ENCODE measurements at places on chromosomes 7 and 10.
A peak's percentile ranks its signal among the peaks of the same experiment; 100 is the strongest.

DNA sequence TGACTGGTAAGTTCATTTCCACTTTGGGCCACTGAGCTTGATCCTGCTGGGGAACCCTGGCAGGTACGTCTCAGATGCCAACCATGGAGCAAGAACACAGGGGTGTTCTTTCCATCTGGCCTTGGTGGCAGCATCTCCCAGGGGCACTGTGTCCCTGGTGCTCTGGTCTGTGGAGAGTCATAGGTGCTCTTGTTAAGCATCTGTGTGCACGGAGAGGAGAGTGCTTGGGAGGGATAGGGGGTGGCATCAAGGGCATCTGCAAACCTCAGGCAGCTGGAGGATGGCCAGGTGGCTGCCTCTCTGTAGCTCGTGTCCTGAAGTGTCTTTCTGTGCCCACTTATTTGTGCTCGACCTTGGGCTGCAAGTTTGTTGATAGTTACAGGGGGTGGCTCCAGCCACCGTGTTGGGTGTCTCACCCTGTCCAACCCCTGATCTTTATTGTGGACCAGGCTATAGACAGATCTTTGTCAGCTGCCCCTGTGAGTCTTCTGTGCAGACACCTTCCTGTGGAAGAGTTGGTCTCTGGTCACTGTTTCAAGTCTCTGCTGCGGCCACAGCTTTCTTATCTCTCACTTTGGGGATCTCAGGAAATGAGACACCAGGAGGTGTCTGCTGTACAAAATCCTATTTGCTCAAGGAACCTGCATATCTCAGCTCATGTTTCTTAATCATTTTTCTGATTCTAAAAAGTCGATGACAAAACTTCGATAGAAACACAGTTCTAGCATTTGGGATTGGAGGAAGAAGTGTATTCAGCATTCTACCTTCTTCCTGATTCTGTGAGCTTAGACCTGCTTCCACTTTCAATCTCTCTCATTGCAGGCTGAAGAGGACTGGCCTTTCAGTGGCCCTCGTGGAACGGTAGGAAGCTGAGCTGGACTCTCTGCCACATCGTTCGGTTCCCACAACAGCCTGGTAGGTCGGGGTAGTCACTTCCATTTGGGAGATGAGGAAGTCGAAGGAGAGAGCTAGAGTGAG lies 17.2 kb upstream of the GIMAP8 start:
- DNase-seq = no peak

GRCh38 chr10:5596611-5597341 lies 69.6 kb downstream of the ASB13 start:
- DNase-seq = no peak

DNA sequence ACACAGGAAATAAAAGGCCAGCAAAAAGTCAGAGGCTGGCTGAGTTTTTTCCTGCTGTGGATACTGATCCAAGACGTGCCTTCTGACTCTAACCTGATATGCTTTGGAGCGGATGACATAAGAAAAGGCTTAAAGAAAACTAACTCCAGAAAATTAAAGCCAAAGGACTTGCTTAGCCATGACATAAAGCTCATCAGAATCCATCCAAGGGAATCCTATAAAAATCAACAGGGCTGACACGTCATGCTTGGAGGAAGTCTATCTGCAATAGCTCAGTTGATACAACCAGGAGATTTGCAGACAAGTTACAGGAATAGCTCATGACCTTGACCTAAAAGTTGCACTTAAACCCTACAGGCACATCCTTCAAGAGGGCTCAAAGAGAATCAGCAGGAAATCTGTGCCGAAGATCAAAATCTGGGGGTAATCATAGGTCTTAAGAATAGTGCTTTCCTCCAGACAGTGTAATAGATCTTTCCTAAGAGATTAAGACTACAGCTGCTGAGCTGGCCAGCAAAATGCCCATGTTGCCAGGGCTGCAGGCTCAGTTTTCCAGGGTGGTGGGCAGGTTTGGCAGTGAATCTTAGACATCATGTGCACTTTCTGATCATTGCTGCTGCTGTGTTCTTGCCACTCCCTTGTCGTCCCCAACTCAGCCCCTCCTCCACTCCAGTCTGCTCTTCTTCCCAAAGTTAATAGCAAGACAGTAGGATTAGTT lies 111.5 kb upstream of the SVIL start:
- DNase-seq = no peak

GRCh38 chr7:98562871-98563495 lies 54.1 kb upstream of the NPTX2 start:
- no peak for DNase-seq

- DNase-seq = peak; percentile 4
Observed at GRCh38 chr7:24227603-24228359, 56.2 kb upstream of the NPY start.

- DNase-seq = no peak
Observed at GRCh38 chr10:97842656-97843280, 6.9 kb upstream of the GOLGA7B start.

- DNase-seq = no peak
Observed at GRCh38 chr7:75889223-75889825, 10.5 kb downstream of the RHBDD2 start.

GRCh38 chr10:2020836-2021235 lies 283.5 kb upstream of the ADARB2 start:
- DNase-seq = no peak

GRCh38 chr10:101386659-101387259 lies 32.8 kb downstream of the BTRC start:
- DNase-seq = no peak

DNA sequence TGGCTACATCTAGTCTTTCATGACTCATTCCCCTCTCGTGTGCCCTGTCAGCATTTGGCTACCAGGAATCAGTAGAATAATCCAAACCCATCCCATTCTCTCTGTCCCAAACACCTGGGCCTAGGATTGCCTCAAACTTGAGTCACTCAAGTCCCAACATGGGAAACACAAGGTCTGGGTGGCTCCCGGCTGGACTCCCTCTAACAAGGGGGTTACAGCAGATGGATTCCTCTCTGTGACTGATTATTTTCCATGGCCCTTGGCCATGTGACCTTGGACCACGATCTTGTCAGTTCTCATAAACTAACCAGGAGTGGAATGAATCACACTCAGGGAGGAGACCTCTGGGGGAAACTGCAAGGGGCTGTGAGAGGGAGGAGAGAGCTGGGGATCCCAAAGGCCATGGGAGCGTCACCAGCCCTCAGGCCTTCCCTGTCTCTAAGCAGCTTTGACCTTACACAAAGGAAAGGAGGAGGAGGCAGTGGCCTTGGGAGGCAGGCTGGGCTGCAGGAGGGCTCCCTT lies 533.1 kb downstream of the KCNMA1 start:
- no peak for DNase-seq

DNA sequence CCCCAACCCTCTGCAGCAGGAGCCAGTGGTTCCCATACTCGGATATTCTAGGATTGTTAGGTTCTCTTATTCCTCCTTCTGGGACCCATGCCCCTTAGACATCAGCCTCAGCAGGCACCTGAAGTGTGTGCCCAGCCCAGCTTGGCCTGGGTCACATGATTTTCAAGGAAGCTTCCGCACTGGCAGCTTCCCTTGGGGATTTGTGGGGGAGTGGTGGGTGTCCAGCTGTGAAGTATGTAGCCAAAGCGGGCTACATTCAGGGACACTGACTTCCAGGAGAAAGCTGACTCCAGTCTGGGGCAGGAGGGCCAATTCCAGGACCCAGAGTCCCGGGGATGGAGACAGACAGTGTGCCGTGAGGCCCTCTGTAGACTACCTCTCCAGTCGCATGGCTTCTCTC lies 1.3 kb downstream of the LDB1 start:
- no peak for DNase-seq

DNA sequence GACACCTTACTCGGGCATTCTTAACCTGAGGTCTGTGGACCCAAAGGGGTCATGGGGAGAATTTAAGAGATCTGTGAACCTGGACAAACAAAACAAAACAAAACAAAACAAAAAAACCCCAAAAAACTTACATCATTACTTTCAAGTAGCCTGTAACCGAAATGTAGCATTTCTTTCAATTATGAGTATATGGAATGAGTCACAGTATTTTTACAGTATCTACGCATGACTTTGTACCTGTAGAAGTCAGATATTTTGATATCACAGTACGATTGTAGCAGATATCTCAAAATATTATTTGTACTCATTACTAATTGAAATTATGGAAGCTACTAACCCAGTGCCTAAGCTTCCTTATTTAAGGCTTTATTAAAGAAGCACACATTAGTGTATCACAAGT lies 210.2 kb downstream of the JAZF1 start:
- no peak for DNase-seq

DNA sequence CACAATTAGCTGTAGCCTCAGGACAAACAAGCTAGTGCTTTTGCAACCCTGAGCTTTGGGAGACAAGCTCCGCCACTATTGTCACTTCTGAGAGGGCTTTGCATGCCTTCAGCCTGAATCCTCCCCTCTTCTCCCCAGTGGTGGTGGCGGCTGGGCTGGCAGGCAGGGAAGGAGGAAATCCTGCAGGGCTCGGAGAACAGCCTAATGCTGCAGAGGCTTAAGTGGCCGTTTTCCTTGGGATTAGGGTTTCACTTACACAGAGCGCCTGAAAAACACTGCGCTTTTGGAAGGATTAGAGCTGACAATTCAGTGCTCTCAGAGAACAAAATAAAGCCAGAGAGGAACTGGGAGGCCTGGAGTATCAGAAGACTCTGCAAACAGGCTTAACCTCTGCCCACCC lies 71.3 kb downstream of the PAX2 start:
- no peak for DNase-seq

- DNase-seq = no peak
Observed at GRCh38 chr7:41107938-41108448, 594.9 kb downstream of the INHBA start.

GRCh38 chr10:44300666-44301649 lies 83.9 kb downstream of the CXCL12 start:
- no peak for DNase-seq

GRCh38 chr7:142646386-142647140 lies 102.7 kb upstream of the PRSS1 start:
- no peak for DNase-seq

DNA sequence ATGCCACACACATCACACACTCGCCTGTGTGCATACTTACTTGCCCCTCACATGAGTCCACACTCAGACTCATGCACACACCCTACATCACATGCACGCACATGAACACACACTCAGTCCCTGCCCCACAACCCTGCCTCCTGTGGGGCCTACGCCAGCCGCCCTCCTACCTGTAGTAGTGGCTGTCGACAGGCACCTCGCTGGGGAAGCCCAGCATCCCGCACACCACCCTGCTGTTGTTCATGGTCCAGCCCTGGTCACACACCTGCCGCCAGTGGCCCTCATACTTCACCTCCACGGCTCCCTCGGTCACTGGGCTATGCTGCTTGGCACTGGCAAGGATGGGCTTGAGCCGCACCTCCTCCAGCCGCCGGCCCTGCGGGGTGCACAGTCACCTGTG lies 7.2 kb downstream of the LOXL4 start:
- DNase-seq = no peak

DNA sequence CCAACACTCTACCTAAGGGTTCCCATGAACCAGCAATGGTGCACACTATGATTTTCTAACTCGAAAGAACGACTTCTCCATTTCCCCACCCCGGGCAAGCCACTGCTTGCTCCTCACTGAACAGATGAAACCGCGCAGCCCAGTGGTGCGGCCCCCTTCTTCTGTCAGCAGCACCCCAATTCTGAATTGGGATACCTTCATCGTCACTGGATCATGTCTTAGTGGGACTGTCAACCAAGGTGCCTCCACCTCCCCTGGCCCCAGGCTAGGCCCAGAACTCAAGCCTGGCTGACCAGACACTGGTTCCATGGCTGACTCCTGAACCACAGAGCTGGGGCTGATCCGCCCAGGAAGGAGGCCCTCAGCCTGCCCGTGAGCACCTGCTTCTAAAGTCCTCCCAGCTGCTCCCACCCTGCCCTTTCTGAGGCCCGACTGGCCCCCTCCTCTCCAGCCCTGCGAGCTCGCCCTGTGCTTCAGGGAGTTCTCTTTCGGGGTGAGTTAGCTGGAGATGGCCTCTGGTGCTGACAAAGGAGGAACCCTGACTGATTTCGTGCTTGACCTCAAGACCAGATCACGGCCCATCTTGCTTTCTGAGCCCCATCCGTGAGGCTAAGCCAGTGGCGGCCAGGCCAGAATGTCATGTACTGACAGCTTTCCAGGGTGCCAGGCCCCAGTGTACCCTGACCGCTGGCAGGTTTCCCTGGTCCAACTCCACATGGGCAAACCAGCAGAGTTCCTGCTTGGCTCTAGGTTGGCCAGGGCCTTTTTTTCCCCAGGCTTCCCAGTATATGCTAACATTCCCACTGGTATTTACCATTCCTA lies 44.5 kb downstream of the FAM53B start:
- DNase-seq = no peak
